ENCODE measurements at places on chromosomes 16 and 17.

DNA sequence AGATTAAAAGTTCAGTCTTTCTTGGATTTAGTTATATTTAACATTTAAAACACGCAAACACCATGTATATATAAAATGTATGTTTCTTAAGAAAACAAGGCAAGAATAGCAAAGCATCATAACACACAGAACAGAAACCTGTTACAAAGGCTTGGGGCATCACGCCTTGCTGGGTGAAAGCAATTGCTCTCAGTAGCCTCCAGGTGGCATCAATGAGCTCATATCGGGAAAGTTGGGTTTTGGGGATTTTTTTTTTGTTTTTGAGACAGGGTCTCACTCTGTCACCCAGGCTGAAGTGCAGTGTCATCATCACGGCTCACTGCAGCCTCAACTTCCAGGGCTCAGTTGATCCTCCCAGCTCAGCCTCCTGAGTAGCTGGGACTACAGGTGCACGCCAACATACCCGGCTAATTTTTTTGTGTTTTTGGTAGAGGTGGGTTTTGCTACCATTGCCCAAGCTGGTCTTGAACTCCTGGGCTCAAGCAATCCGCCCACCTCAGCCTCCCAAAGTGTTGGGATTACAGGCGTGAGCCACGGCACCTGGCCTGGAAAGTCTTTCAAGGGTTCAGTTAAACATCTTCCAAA is 56.9 kb downstream of the CYB5D2 start:
- no peak for DNase-seq

DNA sequence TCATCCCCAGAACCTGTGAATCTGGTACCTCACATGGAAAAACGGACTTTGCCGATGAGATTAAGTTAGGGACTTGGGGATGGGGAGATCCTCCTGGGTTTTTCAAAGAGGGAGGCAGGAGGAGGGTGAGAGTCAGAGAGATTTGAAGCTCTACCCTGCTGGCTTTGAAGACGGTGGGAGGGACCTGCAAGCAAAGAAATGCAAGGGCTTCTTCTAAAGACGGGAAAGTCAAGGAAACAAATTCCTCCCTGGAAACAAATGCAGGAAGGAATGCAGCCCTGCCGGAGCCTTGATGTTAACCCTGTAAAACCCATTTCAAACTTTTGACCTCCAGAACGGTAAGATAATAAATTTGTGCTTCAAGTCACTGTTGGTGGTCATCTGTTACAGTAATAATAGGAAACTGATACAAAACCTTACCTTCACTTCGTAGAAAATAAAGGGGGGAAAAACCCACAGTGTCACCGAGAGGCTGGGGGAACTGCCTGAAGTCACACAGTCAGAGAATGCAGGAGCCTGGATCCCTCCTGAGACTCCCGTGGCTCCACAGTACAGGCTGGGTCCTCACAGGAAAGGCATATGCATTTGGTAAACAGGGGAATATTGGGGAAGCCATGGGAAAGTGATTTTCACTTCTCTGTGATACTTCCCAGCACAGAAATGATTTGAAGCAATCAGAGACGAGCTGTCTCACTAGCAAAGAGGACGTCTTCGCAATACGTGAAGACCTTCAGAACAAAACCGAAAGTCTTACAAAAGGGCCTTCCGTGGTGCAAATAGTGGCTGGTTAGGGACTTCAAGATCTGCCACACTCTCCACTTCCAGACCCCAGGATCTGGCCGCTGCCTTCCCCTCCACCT is 58.9 kb upstream of the CLEC3A start:
- no peak for DNase-seq

- no peak for DNase-seq
Measured at GRCh38 chr16:71408536-71408935, 33.3 kb downstream of the TLE7 start.

- no peak for DNase-seq
Measured at GRCh38 chr16:56684926-56685590, 2.8 kb downstream of the MT1X start.

- peak; percentile 87 for DNase-seq
Measured at GRCh38 chr17:53032861-53033271, 789.9 kb upstream of the KIF2B start.

DNA sequence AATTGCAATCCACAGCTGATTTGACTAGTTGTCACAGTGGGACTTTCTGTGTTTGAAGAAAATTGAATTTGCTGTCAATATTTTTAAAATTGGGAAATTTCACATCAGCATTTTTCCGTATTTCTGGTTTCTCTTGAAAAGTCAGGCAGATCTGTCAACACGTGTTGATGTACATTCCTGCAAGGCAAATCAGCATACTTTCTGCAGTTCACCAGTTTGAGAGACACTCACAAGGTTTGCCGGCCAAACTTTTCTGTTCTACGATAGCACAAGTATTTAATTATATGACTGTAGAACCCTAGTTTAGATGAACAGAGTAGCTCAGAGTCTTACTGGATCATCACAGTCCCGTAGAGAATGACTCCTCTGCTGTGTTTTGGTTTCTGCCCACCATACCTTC is 102.0 kb downstream of the ADAMTS18 start:
- no peak for DNase-seq

- DNase-seq: no peak
Measured at GRCh38 chr17:58666858-58667267, 25.0 kb downstream of the TEX14 start.

GRCh38 chr17:11294826-11295225 is 53.8 kb downstream of the SHISA6 start:
- DNase-seq: no peak

- no peak for DNase-seq
Measured at GRCh38 chr16:1441391-1441829, 2.9 kb downstream of the CCDC154 start.

- DNase-seq: no peak
Measured at GRCh38 chr17:32102646-32103186, 39.6 kb upstream of the RHOT1 start.

GRCh38 chr17:8964801-8965393 is 610 bp downstream of the PIK3R5 start:
- DNase-seq: no peak

GRCh38 chr17:82047914-82048570 is 3.6 kb downstream of the RFNG start:
- no peak for DNase-seq

- DNase-seq: peak; percentile 60
Measured at GRCh38 chr16:67284699-67285646, 5.6 kb downstream of the PLEKHG4 start.

DNA sequence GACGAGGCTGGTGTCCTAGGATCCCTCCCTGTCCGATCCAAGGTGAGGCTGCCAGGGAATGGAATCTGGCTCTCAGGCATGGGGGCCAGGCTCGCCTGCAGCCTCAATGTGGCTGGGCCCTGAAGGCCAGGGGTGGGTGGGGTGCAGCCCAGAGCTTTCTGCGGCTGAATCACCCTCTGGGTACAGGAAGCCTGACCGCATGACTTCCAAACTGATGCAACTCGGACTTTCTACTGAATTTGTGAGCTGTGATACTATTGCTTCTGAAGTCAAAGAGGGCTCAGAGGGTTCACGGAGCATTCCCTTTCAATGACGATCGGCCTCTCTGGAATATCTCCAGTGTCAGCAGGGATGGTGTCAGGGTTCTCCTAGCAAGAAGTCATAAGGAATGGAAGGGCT is 123.7 kb downstream of the METRNL start:
- no peak for DNase-seq

- no peak for DNase-seq
Measured at GRCh38 chr17:67520252-67520906, 143.3 kb downstream of the PITPNC1 start.

- no peak for DNase-seq
Measured at GRCh38 chr16:75482434-75483205, 12.6 kb downstream of the CHST6 start.

GRCh38 chr17:56521414-56522141 is 71.9 kb upstream of the NOG start:
- DNase-seq: no peak

- no peak for DNase-seq
Measured at GRCh38 chr16:80996688-80997138, 10.0 kb downstream of the CMC2 start.

- no peak for DNase-seq
Measured at GRCh38 chr17:6145946-6146345, 75.8 kb downstream of the WSCD1 start.

DNA sequence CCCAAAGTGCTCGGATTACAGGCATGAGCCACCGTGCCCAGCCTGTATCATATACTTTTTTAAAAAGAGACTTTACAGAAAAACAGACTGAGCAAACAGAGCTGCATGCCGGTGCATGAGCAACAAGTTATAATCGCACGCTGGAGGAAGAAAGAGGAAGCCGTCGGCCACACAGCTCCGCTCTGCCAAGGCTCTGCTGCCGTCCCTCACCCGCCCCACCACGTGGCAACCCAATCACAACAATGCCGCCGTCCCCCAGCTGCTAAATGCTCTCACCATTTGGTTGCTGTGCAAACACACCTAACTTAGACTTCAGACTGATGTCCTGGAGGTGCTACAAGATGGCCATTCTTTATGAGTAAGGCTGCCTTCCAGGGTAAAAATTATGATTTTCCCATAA is 83.5 kb downstream of the ADCY9 start:
- DNase-seq: no peak

DNA sequence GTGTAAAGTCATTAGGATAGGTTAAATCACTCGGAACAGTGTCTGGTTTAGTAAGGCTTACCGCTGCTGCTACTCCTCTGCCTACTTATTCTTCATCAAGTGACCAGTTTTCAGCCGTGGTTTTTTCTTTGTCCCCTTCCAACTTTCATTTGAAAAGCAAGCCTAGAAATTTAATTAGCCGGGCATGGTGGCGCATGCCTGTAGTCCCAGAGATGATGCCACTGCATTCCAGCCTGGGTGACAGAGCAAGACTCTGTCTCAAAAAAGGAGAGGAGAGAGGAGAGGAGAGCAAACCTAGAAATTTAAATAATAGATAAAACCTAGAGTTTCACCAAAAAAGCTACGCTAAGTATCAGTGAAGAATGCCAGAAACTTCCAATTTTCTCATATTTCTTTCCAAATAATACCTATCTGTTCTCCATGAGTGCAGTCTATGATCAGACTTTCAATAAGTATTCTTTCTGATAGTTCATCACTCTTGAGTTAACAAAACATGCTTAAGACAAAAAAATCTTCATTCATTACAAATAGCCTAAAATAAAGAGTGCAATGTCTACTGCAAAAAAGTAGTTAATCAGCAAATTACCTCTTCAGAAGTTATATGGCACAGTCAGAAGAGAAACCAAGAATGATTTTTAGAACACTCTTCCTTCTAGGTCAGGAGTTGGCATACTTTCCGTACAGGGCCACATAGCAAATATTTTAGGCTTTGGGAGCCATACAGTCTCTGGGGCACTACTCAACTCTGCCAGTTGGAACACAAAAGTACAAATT is 15.1 kb downstream of the ANKFY1 start:
- DNase-seq: no peak

DNA sequence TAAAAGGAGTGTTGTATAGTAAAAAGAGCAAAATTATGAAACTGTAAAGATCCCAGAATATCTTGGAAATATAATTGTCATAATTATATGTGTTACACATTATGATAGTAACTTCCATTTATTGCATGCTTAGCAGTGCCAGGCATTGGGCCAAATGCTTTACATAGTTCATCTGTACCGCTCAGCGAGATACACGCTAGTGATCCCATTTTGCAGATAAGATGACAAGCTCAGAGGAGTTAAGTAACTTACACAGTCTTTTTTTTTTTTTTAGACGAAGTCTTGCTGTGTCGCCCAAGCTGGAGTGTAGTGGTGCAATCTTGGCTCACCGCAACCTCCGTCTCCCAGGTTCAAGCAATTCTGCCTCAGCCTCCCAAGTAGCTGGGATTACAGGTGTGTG is 6.8 kb upstream of the EZH1 start:
- no peak for DNase-seq

DNA sequence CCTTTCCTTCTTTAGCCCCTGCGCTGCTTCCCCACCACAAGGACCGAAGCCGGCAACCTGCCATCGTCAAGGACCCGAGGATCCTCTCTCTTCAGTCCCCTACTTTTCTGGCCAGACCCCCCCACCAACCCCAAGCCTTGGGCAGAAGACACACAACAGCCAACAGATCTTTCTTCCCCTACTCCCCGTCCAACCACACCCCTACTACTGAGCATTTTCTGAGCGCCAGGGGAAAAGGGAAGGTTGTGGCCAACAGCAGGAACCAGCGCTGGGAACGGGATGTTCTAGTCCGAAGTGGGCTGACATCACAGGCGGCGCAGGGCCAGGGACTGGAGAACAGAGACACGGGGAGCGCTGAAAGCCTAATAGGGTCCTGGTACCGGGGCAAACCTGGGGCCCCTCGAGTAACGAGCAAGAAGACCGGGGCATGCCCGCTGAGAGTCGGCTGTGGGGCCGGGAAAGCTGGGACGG is 528 bp downstream of the PER1 start:
- no peak for DNase-seq
